Activated T-helper 1 cell treated with anti-CD3 and anti-CD28 coated beads, Interleukin-2, amount 50 U/mL, for 16 hours (primary cell): ENCODE measurements at places on chromosomes 13 and 19.

- DNase-seq, result no peak
Measured at GRCh38 chr19:14107581-14108461, 9.7 kb downstream of the PRKACA start.

DNA sequence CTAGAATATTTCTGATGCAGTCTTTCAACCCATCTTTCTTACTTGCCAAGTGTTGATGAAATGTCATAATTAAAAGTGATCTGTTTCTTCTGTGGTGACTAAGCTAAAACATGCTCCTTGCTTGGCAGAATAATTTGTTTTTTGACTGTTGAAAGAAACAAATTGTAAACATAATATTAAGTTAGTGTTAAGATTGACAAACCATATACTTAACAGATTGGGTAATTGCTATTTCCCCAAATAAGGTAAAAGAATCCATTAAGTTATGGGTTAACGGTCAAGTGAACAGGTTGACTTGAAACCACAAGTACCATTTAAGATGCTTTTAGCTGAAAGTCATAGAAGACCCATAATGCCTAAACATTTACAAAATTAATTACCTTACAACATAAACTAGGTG lies 62.9 kb downstream of the TEX26 start:
- DNase-seq, result no peak

GRCh38 chr13:59706101-59706976 lies 457.4 kb downstream of the DIAPH3 start:
- DNase-seq, result no peak

- DNase-seq, result no peak
Measured at GRCh38 chr19:42328854-42329253, 3.4 kb downstream of the MEGF8 start.

DNA sequence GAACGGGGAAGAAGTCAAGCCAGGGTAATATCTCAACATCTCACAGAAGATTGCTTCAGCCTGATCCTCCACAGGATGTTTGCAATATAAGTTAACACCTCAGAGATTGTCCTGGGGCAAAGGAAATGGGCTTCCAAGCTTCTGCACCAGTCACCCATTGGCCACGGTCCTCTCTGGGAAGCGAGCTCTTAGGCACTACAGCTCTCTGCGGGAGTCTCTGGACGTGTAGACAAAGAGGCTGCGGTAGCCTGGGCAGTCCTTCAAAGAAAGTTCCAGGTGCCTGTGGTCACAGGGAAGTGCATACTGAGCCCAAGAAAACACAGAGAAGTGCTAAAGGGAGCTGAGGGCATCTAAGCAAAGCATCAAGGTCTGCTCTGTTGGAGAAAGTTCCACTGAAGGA lies 805.7 kb downstream of the DIAPH3 start:
- DNase-seq, result no peak

- no peak for DNase-seq
Measured at GRCh38 chr13:43153436-43154090, 130.2 kb downstream of the DNAJC15 start.
